Camera-type eye (tissue), 1 donor: ENCODE measurements at places on chromosomes 6 and 20. TPM values are rescaled to one million over a fixed set of nuclear protein-coding genes. Genes with fewer than 3 reads are reported as not detected.

The OTOR gene
- not detected for total RNA-seq

The C6orf141 gene
- total RNA-seq, result 0.77 TPM

The MEP1A gene
- total RNA-seq, result not detected

The MYB gene
- 39.5 TPM for total RNA-seq

The CALHM5 gene
- total RNA-seq, result 3.4 TPM

The GPR63 gene
- total RNA-seq, result 5.6 TPM

The IMPG1 gene
- 68.0 TPM for total RNA-seq

The LIN28B gene
- total RNA-seq, result 1.3 TPM

The OR2H1 gene
- total RNA-seq, result not detected

The BEND3 gene
- 6.9 TPM for total RNA-seq

The SLC22A23 gene
- 27.3 TPM for total RNA-seq

The NPEPL1 gene
- total RNA-seq, result 36.2 TPM

The MUC21 gene
- 0.11 TPM for total RNA-seq
